CMK (cell line): ENCODE measurements at places on chromosomes 4 and X.

- DNase-seq = no peak
These were observed 127.5 kb downstream of the HS3ST1 start for GRCh38 chr4:11301075-11301660.

GRCh38 chrX:33062041-33062440, 149.3 kb downstream of the DMD start:
- DNase-seq = no peak

DNA sequence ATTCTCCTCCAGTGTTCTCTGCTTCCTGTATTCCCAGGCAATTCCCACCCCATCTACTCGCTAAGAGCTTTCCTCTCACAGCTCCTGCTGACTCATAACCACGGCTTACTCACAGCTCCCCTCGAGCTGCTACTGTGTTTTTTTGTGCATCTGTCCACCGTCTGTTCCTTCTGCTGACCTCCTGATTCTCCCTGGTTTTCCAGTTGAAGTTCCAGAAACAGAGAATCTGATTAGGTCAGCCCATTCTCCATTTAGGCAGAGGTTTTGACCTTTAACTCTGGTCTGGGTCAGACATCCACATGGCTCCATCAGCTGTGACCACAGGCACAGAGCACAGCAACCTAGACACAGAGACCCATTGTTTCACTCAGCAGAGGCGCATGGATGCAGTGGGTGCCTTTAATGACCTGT, 5.5 kb upstream of the SMIM20 start:
- DNase-seq = no peak

DNA sequence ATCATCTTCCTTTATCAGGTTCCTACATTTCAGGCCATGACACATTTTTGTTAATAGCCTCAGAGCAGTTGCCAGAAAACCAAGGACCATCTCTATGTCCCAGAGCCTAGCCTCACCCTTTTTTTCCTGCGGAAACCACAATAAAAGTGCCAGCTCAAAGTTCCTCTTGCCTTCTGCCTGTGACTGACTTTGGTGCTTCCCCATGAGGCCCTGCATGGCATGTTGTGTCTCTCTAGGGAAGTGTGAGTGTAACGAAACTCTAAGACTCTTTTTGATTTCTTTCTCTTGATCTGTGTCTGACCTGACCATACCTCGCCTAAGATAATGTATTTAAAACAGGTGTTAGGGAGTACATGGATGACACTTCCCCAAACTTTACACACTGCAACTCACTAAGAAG, 642.3 kb upstream of the BOD1L1 start:
- peak; percentile 24 for DNase-seq

- no peak for DNase-seq
These were observed 70.9 kb upstream of the CBR4 start for GRCh38 chr4:169080981-169081380.

DNA sequence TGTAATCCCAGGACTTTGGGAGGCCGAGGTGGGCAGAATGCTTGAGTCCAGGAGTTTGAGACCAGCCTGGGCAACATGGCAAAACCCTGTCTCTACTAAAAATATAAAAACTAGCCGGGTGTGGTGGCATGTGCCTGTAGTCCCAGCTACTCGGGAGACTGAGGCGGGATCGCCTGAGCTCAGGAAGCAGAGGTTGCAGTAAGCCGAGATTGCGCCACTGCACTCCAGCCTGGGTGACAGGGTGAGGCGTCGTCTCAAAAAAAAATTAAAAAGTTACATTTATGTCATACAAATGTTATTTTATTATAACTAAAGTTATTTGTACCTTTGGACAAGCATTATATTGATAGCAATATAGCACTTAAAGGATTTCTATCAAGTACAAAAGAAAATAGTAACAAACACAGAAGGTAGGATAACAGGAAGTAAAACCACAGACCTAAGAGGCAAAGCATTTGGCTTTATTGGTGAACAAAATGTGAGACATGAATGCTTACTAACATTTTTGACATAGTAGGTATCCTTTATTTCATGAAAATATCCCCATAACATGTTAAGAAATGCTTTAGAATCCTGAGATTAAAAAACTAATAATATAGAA, 51.5 kb downstream of the TMEM165 start:
- no peak for DNase-seq

DNA sequence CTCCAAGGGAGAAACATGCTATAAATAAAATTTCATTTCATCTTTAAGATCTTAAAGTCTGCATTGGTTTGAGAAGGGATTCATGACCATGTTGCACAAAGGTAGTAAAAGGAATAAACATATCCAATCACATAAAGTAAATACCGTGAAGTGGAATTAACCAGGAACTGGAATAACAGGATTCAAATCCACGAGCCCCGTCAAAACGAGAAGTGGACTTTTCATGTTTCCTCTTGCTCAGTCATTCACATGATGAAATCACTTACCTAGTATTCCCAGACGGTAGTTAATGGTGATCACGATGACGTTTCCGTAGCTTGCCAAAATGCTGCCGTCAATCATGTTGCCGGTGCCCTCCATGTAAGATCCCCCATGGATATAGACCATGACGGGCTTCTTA, 199.7 kb downstream of the NLGN4X start:
- no peak for DNase-seq

GRCh38 chr4:134531013-134531412, 329.4 kb upstream of the PABPC4L start:
- no peak for DNase-seq

GRCh38 chrX:139902559-139902958, 30.3 kb downstream of the ATP11C start:
- no peak for DNase-seq
